ENCODE measurements at places on chromosomes 7 and 10.

DNA sequence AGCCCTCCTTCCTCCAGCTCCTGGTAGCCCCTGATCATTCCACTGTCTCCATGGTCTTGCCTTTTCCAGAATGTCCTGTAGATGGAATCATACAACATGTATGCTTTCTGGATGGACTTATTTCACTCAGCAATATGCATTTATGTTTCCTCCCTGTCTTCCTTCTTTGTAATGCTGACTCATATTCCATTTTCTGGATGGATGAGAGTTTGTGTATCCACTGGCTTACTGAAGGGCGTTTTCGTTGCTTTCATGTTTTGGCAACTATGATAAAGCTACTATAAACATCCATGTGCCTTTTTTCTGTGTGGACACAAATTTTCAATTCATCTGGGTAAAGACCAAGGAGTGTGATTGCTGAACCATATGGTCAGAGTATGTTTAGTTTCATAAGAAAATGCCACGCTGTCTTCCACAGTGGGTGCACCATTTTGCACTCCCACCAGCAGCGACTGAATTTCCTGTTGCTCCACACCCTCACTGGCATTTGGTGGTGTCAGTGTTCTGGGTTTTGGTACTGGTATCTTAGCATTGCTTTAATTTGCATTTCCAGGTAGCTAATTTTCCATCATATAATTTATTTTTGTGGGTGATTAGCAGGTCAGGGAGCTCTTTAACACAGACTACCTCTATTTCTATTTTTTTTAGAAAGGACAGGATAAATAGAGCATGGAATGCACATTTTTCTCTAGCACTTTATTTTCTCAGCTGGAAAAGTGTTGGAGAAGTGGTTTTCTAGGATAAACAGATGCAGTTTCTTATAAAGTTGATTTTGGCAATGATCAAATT is 252.2 kb downstream of the WDR37 start:
- DNase-seq, result no peak

DNA sequence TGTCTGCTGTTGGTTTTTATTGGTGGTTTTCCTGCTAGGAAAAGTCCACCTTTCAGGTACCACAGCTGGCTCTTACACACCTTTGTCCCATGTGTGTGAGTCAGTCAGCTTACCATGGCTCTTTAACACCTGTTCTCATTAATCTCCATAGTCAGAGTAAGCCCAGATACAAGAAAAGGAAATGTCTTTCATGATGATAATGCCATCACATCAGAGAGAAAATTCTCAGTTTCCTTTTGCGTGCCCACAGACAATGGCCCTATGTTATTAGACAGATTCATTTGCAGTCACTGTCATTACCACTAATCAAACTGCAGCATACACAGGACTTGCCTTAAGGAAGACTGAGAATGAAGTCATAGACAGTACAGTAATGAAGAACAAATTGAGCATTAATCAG is 1583.6 kb upstream of the LRRTM3 start:
- no peak for DNase-seq

DNA sequence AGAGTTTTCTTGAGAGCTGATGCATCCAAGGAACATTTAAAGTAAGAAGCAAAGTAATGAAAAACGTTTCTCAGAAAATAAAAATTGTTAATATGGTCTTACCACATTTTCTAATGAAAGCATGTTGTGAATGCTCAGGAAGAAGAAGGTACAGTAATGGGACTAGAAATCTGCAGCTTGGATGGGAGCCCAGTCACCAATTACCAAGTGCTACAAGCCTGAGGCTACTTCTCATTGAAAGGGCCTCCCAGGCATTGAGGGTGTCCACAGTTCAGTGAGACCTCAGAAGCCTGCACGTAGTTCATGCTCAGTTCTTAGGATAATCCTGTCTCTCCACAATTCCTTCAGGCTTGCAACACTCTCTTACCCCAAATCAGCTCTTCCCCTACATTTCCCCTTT is 17.6 kb downstream of the PTN start:
- DNase-seq, result no peak

DNA sequence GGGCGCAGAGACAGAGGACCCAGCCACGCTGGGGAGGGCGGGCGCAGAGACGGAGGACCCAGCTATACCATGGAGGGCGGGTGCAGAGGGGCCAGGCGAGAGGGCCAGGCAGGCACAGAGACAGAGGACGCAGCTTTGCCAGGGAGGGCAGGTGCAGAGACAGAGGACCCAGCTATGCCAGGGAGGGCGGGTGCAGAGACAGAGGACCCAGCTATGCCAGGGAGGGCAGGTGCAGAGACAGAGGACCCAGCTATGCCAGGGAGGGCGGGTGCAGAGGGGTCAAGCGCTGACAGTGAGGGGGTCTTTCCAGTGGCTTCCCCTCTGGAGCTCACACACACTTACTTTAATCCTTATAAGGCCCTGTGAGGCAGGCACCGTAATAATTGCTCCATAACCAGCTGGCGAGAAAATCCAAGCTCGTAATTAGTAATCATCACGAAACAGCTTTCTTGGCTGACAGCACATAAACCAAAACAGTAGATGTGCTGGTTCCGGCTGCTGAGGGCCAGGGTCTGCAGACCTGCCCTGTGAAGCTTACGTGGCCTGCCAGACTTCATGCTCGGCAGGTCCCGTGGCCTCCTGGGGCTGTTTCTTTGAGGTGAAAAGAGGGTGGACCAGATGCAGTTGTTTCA is 137.2 kb downstream of the VIPR2 start:
- no peak for DNase-seq

- no peak for DNase-seq
Measured at GRCh38 chr7:130127821-130128317, 57.5 kb downstream of the KLHDC10 start.

DNA sequence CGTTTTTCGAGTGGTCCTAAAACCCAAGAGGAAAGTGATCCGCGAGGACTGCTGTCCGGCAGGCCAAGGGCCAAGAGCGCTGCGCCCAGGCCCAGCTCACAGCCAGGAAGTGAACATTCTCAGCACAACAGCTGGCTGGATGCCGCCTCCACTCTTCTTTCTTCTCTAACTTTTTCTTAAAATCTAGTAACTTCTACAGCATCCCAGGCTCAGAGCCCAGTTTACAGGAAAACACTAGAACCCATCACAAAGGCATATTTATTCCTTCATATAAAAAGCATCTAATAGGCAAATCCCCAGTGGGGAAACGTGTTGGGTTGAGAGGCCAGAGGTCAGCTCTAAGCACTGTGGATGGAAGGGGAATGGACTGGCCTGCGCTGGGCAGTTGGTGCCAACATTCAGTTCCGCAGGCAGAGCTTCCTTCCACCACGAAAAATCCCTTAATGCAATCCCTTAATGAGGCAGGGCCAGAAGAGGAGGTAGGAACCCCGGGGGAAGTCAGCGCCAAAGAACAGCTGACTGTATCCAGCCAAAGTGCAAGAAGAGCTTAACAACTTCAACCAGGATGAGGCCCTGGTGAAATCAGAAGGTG is 74.8 kb downstream of the ZRANB1 start:
- DNase-seq, result no peak

DNA sequence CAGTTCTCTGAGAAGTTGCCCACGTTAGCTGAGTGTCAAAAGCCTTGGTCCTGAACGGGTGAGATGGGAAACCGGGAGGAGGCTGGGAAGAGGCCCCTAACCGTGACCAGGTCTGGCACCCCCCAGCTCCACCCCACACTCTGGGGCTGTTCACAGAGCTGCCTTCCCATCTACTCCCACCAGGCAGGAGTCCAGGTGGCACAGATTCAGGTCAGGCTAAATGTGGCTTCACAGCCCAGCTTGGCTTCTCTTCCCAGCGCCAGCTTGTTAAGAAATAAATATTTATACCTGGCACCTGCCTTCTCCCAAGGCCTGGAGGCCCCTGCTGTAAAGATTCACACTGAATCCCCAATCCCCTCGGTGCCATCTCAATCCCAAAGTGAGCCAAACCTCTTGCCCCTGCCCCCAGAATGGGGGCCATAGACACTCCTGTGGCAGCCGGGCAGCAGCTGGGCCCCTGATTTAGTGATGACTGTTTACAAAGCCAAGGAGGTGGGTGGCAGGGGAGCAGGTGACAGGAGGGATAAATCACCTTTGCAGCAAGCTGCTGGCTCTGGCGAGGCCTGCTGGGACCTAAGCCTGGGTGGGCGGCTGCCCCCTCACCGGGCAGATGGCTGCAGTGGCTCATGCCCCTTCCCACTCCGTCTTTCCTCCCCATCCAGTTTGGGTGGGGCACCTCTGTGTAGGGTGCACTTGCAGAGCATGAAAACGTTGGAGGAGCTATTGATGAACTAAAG is 72.5 kb downstream of the GOLGA7B start:
- no peak for DNase-seq

DNA sequence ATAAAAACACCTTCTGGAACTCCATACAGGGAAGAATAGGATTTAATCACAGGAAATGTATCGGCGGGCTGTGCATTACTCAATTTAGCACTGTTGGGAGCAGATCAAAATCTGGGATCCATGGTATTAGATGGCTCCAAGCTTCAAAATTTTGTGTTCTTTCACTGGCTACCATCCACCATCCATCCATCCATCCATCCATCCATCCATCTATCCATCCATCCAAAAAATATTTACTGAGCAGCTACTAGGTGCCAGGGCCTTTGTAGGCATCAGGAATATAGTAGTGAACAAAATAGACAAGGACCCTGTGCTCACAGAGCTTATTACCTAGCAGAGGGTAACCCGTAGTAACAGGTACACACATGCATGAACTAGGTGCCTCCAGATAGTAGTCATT is 280.2 kb downstream of the CCDC3 start:
- no peak for DNase-seq

DNA sequence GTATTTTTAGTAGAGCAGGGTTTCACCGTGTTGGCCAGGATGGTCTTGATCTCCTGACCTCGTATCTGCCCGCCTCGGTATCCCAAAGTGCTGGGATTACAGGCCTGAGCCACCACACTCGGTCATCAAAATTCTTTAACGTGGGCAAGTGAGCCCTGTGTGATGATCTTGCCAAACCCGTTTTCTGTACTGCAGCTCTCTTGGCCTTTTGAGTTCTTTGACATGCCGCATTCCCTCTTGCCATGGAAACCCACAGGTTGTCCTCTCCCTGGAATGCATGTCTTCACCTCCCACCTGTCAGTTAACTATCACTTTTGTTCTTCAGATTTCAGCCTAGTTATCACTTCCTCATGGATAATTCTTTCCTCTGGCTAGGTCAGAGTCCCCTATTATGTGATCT is 5.0 kb downstream of the NUP205 start:
- no peak for DNase-seq

GRCh38 chr10:104925232-104925851 is 284.3 kb downstream of the SORCS3 start:
- DNase-seq, result no peak

DNA sequence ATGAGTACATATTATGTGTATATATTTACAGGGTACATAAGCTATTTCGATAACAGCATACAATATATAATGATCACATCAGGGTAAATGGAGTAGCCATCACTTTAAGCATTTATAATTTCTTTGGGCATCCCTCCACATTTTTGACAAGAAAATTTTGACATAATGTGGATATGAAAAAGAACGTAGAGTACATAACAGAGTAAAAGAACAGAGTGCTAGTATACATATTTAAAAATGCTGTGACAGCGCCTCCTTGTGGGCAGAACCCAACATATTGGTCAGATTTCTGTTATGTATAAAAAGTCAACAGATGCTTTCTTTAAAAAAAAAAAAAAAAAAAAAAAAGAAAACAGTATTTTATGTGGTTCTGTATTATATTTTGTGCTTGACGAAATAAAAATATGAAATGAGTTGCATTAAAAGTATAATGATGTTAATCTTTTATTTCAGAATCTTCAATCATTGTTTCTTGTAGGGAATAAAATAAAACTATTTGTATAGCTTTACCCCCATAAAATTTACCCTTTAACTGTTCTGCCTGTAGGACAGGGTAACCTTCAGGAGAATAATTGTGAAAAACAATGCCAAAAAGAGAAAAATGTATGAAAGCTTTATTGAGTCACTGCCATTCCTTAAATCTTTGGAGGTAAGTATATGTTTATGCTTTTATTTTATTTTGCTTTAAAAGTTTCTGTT is 18.3 kb upstream of the HBP1 start:
- DNase-seq, result peak; percentile 87

DNA sequence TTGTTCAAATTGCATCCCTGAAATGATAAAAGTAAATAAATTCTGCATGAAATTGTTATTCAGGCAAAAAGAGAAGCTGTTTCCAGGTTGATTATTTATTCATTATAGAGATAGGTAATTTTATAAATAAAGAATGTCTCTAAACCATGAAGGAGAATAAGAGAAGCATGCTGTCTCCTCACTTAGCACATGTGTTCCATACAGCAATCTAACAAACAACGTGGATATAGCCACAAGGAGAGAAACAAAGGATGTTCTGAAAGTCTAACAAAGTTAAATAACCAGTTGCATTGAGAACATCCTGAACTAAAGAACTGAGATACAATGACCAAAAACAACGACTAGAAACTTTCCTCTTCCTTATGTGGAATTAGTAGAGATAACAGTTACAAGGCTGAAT is 50.8 kb downstream of the NEBL start:
- DNase-seq, result no peak

DNA sequence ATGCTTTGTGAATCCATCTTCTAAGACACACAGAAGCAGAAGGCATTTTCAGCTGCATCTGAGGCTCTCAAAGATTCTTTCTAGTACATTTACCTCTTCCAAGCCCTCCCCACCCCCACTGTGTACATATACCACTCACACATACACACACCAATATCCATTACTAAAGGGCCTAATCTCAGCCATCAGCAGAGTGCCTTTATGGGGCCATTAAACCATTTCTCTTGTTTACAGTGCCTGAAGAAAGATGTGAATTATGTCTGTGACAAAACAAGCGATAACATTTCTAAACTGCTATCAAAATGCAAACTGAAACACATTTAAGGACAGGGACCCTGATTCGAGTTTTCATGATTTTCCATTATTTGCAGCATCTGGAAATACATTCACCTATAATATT is 40.0 kb downstream of the ETV1 start:
- DNase-seq, result no peak

- DNase-seq, result no peak
Measured at GRCh38 chr10:55183993-55184392, 383.0 kb upstream of the PCDH15 start.

DNA sequence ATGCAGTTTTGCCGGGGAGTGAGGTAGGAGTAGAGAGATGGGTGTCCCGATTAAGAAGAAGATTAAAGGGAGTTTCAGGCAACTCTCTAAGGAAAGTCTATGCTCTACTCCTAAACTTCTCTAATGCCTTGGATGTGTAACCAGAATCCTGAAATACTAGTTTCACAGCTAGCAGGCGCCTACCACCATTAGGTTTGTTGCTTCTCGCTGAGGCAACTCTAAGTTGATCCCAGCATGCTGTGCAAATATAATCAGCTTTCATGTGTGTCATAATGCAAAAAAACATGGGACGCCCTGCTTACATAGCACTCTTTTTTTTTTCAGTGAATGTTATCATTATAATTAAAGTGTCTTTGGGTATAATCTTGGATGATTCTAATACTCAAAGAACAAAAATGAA is 50.4 kb upstream of the FAM3C start:
- no peak for DNase-seq

DNA sequence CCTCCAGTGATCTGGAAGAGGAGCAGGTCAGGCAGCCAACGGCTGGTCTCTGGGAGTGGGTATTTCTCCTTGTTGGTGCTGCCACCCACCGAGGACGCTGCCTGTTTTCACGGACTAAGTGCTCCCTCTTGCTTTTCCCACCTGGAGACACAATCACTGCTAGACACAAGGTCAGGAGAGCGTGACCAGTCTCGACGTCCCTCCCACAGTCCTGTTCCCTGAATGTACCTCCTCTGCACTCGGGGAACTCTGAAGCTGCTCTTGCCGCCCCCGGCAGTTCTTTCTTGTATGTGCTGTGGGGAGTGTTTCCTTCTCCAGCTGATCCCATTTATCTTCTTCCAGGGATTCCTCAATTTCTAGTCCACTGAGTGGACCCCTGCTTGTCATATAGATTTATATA is 89.4 kb downstream of the CYTH3 start:
- no peak for DNase-seq

- DNase-seq, result peak; percentile 47
Measured at GRCh38 chr7:45057878-45058277, 30.9 kb downstream of the NACAD start.
